Left renal pelvis (tissue), 4 donors: ENCODE measurements at places on chromosomes 6 and 20.

GRCh38 chr6:114085211-114085610 lies 114.3 kb upstream of the HDAC2 start:
- DNase-seq: no peak

DNA sequence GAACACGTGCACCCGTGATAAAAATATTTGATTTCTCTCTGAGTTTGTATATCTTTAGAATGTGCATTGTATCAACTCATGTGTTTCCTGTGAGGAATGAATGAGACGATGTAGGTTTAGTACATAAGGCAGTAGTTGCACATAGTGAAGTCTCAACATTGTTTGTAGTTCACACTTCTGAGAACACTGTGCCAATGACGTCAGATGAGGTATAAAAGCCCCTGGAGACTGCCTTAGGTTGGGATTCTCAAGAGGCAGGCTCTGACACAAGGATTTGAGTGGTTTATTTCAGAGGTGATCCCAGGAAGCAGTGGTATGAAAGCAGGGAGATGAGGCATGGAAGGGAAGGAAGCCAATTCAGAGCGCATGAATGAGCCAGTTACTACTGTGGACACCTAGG lies 2.6 kb upstream of the NKAIN2 start:
- DNase-seq: no peak

GRCh38 chr6:166849749-166850183 lies 106.6 kb downstream of the RNASET2 start:
- no peak for DNase-seq

DNA sequence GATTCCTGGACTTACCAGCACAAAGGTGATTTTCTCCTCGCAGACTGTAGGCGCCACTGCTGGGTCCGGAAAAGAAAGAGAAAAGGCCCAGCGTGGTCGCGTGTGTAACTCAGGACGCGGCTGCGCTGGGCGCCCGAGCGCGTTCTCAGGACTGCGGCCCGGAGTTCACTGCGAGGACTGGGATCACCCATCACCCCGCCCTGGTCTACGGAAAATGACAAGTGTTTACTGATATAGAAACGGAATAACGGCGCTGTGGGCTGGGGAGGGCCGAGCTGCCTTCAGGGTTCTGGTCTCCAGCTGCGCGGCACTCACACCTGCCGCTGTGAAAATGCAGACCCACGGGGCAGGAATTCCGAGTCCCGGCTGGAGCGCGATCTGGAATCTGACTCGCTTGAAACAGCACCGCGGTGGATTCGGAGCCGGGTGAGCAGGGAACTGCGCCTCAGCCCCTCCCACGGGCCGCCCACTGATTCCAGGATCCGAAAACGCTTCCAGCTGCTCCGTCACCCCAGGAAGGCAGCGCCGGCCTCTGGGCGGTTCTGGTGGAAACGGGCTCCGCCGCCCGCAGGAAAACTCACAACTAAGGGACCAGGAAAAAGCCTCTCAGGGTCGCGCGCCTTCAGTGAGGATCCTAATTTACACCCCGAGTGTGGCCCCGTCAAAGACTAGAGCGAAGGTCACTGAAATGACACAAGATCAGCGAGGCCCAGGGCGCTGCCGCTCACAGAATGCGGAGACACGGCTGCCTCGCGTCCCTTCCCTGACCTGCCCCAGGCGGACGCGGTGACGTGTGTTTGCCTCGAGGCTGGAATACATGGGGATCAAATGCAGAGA lies 34.5 kb downstream of the HLA-A start:
- DNase-seq: no peak

GRCh38 chr6:13992417-13993055 lies 67.8 kb downstream of the RNF182 start:
- no peak for DNase-seq

DNA sequence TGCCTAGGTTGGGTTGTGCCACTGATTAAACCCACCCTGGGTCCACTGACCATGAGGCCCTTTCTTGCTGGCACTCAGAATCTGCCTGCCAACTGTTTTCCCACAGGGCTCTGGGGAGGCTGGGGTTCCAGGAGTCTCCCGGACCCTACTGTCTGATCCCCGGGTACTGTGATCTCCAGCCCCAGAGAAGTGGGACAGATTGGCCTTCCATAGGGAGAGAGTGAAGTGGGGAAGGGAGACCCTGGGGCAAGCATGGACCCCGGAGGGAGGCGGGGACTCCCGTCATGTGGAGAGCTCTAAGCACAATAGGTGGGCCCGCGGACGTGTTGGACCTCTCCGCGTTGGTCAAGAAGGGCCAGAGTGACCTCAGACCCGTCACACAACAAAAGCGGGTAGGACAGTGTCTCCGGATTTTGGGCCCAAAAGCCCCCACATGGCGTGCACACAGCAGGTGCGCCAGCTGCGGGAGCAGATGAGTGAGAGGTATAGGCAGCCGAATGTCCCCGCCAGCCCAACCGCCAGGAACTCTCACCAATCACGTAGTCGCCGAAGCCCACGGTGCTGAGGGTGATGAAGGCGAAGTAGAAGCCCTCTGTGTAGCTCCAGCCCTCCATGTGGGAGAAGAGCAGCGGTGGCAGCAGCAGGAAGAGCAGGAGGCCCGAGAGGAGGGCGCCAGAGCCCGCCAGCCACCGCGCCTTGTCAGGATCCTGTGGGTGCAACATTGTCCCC lies 10.6 kb downstream of the KCNK17 start:
- DNase-seq: no peak

- DNase-seq: no peak
Measured at GRCh38 chr6:42400061-42400760, 51.5 kb downstream of the TRERF1 start.

- no peak for DNase-seq
Measured at GRCh38 chr20:33606118-33606771, 55.9 kb upstream of the C20orf144 start.

DNA sequence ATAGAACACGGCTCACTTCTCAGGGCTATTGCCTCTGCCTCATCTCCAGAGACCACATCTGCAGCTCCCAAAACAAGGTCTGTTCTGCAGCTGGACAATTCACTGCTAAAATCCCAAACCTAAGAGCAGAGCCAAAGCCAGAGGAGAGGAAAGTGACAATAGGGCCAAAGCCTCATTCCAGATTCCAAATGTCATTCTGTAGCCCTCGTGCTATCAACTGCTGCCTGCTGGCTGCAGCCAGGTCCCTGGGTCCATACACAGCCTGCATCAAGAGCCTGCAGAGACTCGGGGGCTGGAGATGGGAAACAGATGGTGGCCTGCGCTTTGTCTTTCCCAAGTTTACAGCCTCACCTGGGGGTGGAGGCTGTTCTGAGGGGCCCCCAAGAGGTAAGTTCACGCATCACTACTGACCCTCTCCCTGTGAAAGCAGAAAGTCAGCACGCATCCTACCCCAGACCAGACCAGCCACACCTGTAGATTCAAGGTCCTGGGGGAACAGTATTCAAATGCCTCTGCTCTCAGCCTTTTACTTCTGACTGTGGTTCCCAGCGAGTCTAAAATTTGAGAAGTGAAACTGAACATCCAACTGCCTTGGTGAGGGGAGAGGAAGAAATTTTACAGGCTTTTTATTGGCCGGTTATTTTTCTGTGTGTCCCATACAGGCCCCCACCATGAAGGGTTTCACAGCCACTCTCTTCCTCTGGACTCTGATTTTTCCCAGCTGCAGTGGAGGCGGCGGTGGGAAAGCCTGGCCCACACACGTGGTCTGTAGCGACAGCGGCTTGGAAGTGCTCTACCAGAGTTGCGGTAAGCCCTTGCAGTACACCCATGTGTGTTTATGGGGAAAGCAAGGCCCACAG lies at the start of gene LY86:
Gene LY86, plus strand, starts transcription at position 657 of the 860 bp plus-strand sequence. Its CDS starts 15 bp downstream, at position 672.
- DNase-seq: no peak

- DNase-seq: no peak
Measured at GRCh38 chr6:138204792-138205384, 13.4 kb downstream of the PBOV1 start.

GRCh38 chr20:18404172-18404571 lies 62.7 kb downstream of the DZANK1 start:
- no peak for DNase-seq

- no peak for DNase-seq
Measured at GRCh38 chr20:15528391-15529111, 1044.7 kb downstream of the KIF16B start.

- DNase-seq: no peak
Measured at GRCh38 chr20:23023621-23024177, 11.4 kb upstream of the SSTR4 start.

GRCh38 chr20:36950414-36951197 lies 902 bp downstream of the SAMHD1 start:
- no peak for DNase-seq

DNA sequence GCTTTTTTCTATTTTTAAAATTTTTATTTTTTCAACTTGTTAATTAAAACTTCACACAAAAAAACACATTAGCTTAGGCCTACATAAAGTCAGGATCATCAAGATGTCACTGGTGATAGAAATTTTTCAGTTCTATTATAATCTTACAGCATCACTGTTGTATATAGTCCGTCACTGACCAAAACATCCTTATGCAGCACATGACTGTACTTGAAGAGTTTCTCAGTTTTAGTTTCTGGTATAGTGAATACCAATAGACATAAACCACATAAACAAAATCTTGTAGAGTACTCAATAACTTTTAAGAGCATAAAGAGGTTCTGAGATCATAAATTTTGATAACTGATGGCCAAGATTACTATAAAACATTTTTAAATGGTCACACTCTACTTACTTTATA lies 71.8 kb downstream of the ASCC3 start:
- DNase-seq: no peak

- DNase-seq: no peak
Measured at GRCh38 chr6:38799529-38800184, 84.5 kb downstream of the DNAH8 start.

DNA sequence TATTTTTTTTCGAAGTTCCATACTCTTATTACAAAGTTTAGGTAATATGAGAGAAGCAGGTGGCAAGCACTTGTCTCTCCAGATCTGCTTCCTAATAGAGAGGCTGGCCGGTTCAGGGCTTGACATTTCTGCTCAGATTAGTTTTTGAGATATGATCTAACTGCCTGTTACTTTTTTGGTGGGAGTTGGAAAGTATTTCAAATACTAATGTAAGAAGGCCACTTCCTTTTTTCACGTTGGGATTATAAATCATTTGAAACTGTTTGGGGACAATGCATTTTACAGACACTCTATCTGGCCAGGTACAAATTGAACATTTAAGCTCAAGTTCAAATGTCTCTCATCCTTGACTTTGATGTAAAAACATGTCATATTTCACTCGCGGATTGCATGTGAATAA lies 222.1 kb upstream of the SULF2 start:
- DNase-seq: no peak

DNA sequence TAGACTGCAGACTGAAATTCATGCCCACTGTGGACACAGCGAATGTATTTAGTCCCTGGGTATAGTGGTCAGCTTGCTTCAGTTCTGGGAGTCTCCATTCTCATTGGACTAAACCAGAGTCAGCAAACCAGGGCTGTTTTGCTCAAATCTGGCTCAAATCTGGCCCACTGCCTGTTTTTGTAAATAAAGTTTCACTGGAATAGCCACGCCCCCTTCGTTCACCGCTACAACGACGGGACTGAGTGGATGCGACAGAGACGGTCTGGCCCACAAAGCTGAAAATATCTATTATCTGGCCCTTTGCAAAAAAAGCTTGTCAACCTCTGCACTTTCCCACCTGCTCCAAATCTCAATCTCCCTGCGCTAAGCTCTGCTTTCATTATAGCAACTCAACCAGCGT lies 135.4 kb downstream of the BMP7 start:
- DNase-seq: no peak

GRCh38 chr6:53556986-53557715 lies 12.2 kb upstream of the GCLC start:
- DNase-seq: no peak

- no peak for DNase-seq
Measured at GRCh38 chr6:20038410-20039204, 173.7 kb downstream of the MBOAT1 start.

DNA sequence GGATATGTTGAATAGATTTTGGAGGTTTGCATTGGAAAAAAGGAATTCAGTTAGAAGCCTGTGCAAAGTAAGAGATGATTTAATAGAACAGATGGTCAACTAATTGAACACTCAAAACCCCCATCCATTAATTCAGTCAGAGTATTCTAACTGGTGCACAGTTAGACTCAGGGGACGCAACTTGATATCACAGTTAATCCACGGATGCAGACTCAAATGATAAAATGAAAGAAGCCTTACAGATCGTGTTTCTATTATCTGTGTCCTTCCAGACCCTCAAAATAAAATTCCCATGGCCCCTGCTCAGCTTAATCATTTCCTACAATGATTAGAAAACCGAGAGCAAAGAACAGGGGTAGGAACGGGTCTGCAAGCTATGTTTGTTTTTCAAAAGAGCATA lies 45.4 kb upstream of the DTNBP1 start:
- no peak for DNase-seq

DNA sequence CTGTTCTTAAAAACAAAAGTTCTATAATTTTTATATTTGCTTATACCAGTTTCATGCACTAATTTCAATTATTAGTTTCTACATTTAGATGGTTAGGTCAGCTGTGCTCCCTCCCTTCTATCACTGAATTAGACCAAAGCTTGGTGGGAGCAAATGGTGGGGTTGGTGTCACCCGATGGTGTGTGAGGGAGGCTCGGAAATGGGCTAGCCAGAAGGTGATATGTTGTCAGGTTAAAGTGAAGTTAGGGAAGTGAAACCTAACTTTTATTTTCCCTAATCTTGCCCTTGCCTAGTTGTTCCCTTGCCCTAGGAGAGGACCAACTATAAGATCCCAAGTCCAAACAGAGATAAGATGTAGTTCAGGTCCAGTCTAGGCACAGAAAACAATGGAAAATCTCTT lies 38.7 kb downstream of the RPS12 start:
- DNase-seq: no peak

- no peak for DNase-seq
Measured at GRCh38 chr6:144156991-144157390, 6.7 kb downstream of the STX11 start.

DNA sequence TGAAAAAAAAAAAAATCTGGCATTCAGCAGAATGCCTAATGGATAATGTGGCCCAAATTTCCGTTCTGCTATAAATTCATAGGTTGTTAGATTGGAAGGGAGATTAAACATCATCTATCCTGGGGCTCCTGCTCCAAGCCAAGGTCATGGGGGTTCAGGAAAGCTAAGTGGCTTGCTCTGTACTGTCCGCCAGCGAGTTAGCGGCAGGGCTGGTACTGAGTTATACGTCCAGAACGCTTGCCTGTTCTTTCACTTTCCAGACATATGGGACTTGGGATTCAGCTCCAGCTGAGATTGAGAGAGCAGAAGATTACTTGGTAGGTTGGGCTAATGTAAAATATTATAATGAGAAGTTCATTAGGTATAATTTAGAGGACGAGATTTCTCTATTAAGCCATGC lies 858 bp downstream of the RWDD1 start:
- DNase-seq: no peak
